Cerebellar nuclear complex (tissue), 1 donor: ENCODE measurements at places on chromosomes 12 and 14.

DNA sequence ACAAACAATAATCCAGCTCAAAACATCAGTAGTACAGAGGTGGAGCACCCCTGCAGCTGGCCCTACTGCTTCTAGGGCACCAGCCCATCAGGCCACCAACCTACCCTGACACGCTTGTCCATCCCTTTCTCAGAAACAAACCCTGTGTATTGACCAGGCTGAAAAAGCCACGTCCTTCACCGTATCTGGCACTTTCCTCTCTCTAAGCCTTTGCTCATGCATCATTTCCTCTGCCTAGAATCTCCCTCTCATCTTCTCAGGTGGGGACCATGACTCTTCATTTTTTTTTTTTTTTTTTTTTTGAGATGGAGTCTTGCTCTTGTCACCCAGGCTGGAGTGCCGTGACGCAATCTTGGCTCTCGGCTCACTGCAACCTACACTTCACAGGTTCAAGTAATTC lies 25.3 kb upstream of the FLVCR2 start:
- DNase-seq: no peak

GRCh38 chr14:52328276-52328675 lies 14.2 kb downstream of the PTGER2 start:
- no peak for DNase-seq

- DNase-seq: no peak
Observed at GRCh38 chr12:86081843-86082242, 174.3 kb downstream of the MGAT4C start.

GRCh38 chr12:62763861-62764645 lies 170.9 kb downstream of the PPM1H start:
- no peak for DNase-seq

- DNase-seq: no peak
Observed at GRCh38 chr14:104429291-104429861, 150.2 kb upstream of the C14orf180 start.
